ENCODE measurements at places on chromosomes 3 and 15.

GRCh38 chr3:80338366-80338765 lies 570.6 kb upstream of the ROBO1 start:
- no peak for DNase-seq

- DNase-seq = no peak
Measured at GRCh38 chr15:75695634-75696310, 16.9 kb downstream of the CSPG4 start.

DNA sequence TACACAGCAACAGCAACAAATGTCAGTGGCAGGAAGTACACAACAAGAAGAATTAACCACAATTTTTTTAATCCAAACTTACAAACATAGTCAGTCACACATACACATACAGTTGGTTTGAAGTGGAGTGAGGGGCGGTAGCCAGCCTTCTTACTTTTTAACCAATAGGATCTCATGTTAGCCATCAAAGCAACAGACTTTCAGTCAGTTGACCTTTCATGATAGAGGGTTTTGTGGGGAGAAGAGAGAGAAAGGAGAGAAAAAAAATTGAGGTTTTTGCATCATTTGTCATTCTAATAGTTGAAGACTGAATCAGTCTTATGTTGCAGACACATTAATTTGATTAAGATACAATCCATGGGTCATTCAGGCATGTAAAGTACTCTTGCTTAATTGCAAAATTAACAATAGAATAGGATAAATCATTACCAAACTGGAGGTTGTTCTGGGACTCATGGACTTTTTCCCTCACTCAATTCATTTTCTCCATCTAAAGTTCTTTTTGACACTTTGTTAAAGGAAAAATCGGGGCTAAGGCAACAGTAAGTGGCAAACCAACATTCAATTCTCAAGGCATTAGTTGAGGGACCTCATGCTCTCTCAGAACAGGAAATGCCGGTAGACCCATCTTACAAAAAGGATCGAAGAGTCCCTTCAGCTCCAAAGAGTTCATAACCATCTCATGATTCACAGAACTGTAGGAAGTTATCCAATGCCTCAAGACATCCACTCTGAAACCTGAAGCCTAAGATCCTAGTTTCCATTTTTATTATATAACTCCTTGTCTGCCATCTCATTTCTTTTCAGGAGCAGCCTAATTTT lies 159.5 kb upstream of the LPP start:
- no peak for DNase-seq

DNA sequence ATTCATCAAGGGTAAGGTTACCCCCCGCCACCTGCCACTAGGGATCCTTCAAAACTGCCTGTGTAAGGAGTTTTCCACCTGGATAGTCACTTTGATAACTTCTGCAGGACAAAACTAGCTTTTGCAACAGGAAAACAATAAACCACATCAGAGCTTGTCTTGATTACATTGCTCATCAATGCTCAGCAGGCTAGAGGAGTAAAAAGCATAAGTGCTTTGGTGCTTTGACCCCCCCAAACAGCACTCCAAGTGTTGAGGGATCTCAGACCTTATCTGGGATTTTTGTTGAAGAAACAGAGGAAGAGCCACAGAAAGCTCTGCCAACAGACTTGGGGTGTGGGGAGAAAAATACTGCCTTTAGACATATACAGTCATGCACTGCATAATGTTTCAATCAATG lies 10.8 kb upstream of the PHLDB2 start:
- DNase-seq = no peak

DNA sequence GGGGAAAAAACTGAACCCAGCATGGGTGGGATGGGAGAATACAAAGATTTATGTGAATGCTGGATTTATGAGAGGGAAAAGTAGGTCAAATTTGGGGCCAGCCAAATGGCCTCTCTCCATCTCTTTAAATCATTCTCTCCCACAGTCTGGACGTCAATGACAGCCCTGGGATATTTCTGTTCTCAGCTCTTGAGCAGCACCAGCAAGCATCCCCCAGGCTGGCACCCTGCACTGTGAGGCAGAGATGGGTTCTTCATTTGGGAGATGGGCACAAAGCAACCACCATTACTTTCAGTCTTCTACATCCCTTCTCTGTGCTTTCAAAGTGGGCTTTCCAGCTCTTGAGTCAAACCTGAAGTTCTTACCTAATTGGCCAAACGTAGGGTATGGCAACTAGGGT lies 321.0 kb downstream of the NTRK3 start:
- no peak for DNase-seq

Data from T-helper 17 cell (primary cell).